ENCODE measurements at places on chromosomes 7 and 10. TPM values are rescaled to one million over a fixed set of nuclear protein-coding genes. Genes with fewer than 3 reads are reported as not detected.

ATOH7 gene
- 0.58 TPM for total RNA-seq

PIP gene
- not detected for total RNA-seq

MEOX2 gene
- total RNA-seq = not detected

RELN gene
- total RNA-seq = 1.2 TPM

CADPS2 gene
- total RNA-seq = 5.6 TPM

PARD3 gene
- 70.5 TPM for total RNA-seq

ASZ1 gene
- total RNA-seq = not detected

SEC61G gene
- 295 TPM for total RNA-seq

IQUB gene
- total RNA-seq = under 0.01 TPM

CDHR3 gene
- 0.17 TPM for total RNA-seq

ELN gene
- 0.12 TPM for total RNA-seq

AQP1 gene
- 0.72 TPM for total RNA-seq

AKR1C3 gene
- 2.2 TPM for total RNA-seq

TACC2 gene
- 23.9 TPM for total RNA-seq

PRSS1 gene
- total RNA-seq = 0.87 TPM

GPR15LG gene
- total RNA-seq = 1.0 TPM

TMEM120A gene
- total RNA-seq = 13.6 TPM

OR6B1 gene
- total RNA-seq = not detected

GIMAP2 gene
- 0.07 TPM for total RNA-seq

CRYGN gene
- not detected for total RNA-seq

HOXA9 gene
- 104 TPM for total RNA-seq

WAC gene
- 54.8 TPM for total RNA-seq

UCN3 gene
- total RNA-seq = not detected

DOCK1 gene
- 31.9 TPM for total RNA-seq

CCDC146 gene
- 5.2 TPM for total RNA-seq

FGFR2 gene
- 1.6 TPM for total RNA-seq

TMEM254 gene
- total RNA-seq = 12.1 TPM

MDFIC gene
- total RNA-seq = 19.9 TPM

AGAP4 gene
- total RNA-seq = 9.2 TPM

MAD1L1 gene
- 83.4 TPM for total RNA-seq

NEURL1 gene
- total RNA-seq = 1.3 TPM

COL13A1 gene
- 6.0 TPM for total RNA-seq

LIPN gene
- not detected for total RNA-seq

PPP1R9A gene
- 11.7 TPM for total RNA-seq

CLDN4 gene
- 277 TPM for total RNA-seq

SEPHS1 gene
- 83.9 TPM for total RNA-seq

ARMS2 gene
- total RNA-seq = not detected

PRSS2 gene
- total RNA-seq = not detected

ZNF365 gene
- total RNA-seq = 2.0 TPM

HOXA4 gene
- 14.6 TPM for total RNA-seq

NODAL gene
- not detected for total RNA-seq

TAS2R4 gene
- 0.14 TPM for total RNA-seq

ITIH2 gene
- total RNA-seq = not detected

BICC1 gene
- 150 TPM for total RNA-seq

FAM200A gene
- total RNA-seq = 6.0 TPM

PON1 gene
- not detected for total RNA-seq

HECW1 gene
- not detected for total RNA-seq

PALD1 gene
- total RNA-seq = 3.5 TPM

CYP2C8 gene
- 0.07 TPM for total RNA-seq

PHKG1 gene
- total RNA-seq = 0.22 TPM

NEUROD6 gene
- total RNA-seq = not detected

DHX32 gene
- total RNA-seq = 29.6 TPM

All from epithelial cell of proximal tubule (primary cell).